Ammon's horn (tissue), 1 donor: ENCODE measurements at places on chromosomes 11 and 22.

DNA sequence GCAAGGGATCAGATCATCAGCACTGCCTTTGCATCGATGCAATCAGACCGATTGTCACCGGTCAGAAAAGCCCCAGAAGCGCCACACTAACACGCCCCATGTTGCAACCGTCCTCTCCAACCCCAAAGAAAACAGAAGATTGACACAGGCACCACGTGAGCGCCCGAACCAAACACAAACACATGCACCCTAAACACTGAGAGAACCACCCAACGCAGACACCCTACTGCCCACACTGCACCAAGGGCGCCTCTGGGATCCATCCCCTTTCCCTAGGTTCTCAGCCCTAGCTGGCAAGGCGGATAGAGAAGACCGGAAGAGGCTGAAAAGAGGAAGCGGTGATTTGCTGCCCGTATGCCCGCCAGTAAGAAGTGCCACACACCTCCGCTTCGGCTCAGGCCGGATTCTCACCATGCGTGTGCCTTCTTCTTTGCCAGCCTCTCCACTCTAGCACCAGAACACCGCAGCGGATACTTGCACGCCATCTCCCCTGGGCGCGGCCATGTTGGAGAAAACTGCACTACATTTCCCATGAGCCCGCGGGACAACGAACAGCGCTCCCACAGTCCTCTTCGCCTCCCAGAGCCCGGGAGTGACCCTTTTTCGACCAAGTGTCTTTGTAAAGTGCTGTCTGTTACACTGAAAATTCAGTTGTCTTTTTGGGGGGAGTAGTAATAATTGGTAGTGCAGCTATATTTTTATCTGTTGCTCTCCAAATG, at the start of gene ALKBH8:
ALKBH8 (minus strand) TSS at position 517 of the 719 bp plus-strand sequence. CDS start 4,842 bp downstream, outside the sequence.
- peak; percentile 86 for DNase-seq

- no peak for DNase-seq
Observed at GRCh38 chr11:112156956-112157766, 6.7 kb downstream of the IL18 start.

DNA sequence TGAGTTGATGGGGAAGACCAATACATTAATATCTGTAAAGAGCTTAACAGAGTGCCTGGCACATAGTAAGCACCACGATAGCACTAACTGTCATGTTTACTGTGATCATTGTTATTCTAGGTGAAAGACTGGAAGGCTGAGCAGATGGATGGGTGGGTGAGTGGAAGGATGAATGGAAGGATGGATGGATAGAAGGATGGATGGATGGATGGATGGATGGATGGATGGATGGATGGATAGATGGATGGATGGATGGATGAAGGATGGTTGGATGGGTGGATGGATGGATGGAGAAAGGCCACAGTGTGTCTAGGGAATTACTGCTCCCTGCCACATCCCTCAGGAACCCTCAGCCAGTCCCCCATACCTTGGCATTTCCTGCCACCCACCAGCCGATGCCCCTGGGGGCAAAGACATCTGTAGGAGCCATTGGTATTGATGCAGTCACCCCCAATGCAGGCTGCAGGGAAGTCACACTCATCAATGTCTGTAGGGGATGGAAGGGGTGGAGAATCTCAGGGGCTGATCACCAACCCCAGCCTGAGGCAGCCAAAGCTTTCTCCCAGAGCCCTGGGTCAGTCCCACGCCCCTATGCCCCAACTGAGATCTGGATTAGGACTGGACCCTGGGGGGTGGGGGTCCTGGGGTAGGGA, 15.3 kb downstream of the LTBP3 start:
- no peak for DNase-seq

GRCh38 chr22:35359380-35360065, 21.4 kb upstream of the HMOX1 start:
- DNase-seq = no peak

- no peak for DNase-seq
Observed at GRCh38 chr11:90635151-90635550, 412.3 kb upstream of the CHORDC1 start.

DNA sequence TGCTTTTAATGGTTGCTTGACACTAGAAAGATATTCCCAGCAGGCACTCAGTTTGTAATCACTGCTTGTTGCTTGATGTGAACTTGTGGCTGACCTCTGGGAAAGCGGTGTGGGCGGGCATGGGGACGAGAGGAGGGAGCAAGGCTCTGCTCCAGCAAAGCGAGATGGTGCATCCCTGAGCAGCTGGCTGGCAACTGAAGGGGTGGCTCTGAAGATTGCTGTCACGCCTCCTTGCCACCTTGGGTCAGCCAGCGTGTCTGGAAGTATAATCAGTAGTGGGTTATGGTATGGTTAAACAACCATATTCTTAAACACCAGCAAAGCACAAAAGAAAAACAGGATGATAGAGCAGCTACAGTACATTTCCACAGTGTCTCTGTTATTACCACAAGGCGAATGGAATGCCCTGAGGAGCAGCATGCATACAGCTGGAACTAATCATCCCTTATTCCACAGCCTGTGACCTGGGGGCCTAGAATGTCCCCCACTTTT, 124.5 kb downstream of the TRIM44 start:
- DNase-seq = no peak

- DNase-seq = no peak
Observed at GRCh38 chr11:30788849-30789248, 202.7 kb upstream of the MPPED2 start.

DNA sequence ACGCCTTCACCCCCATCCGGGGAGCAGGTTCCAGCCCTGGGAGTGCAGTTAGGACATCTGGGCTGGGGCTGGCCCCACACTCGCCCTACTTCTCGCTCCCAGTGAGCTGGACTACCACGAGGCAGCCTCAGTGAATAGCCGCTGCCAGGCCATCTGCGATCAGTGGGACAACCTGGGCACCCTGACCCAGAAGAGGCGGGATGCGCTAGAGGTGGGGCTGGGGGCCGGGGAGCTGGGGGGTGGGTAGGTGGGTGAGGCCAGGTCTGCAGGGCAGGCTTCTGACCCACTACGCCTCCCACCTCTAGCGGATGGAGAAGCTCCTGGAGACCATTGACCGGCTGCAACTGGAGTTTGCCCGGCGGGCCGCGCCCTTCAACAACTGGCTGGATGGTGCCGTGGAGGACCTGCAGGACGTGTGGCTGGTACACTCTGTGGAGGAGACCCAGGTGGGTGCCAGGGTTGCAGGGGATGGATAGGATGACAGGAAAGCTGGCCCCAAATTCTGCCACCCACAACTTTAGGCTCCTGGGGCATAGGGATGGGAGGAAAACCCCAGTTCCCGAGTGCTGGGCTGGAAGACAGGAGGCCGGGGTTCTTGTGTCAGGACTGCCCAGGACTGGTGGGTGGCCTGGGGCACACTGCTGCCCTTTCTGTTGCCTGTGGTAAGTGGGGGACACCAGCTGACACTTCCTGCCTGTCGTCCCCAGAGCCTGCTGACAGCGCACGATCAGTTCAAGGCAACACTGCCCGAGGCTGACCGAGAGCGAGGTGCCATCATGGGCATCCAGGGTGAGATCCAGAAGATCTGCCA, 8.3 kb downstream of the CTSF start:
- DNase-seq = no peak

DNA sequence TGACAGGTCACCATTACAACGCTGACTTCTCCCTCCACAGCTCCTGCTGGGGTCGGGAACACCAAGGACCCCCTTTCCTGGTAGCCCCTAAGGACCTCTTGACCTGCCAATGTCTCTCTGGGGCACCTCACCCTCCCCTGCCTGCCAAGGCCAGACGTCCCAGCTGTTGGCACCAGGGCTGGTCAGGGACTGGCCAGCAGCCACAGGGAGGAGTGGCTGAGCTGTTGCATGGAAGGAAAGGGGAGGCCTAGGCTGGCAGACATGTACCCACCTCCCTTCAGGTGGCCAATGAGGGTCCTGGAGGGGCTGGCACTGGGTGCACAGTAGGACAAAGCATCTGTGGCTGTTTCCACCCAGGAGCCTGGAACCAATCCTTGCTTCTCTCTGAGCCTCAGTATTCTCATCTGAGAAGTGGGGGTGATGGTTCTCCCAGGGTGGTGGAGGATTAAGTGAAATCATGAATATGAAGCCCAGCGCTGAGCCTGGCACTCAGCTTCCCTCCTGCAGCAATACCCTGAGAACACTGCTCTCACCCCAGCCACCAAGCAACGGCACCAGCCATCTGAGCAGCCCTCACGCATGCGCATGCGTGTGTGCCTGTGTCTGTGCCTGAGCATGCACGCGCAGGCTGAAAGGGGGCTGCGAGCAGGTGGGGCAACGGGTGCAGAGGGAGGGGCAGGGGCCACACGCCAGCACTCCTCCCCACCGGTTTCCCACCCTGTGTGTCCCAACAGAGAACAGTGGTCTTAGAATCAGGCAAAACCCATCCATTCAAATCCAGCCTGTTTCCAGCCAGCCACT, 5.9 kb downstream of the KCNJ4 start:
- peak; percentile 44 for DNase-seq

GRCh38 chr11:132142121-132142520, 771.7 kb downstream of the NTM start:
- DNase-seq = no peak

DNA sequence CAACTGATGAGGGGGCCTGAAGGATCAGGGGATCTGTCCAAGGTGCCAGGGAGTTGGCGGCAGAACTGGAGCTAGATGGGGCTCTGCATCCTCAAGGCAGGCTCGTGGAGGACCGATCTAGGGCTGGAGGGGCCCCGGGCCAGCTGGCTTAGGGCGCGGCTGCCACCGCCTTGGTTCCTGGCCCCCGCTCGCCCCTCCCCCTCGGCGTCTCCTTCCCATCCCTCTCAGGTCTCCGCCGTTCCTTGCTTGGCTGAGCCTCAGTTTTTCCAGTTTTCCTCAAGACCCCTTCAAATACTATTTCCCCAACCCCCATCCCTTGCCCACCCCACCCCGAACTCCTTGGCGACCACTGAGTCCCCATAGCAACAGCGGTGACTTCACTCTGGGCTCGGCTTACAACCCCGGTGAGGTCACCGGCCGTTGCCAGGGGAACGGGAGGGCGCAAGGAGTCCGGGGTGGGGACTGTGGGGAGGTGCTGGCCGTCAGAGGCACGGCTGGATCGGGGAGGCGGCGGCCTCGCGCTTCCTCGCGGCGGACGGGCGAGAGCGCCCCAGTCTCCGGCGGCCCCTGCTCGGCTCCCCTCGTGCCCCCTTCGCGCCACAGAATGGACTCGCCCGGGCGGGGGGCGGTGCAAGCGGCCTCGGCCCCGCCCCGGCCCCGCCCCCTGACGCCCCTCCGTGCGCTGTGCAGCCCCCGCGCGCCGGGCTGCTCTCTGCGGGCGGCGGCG, 7.5 kb downstream of the FREY1 start:
- peak; percentile 96 for DNase-seq

DNA sequence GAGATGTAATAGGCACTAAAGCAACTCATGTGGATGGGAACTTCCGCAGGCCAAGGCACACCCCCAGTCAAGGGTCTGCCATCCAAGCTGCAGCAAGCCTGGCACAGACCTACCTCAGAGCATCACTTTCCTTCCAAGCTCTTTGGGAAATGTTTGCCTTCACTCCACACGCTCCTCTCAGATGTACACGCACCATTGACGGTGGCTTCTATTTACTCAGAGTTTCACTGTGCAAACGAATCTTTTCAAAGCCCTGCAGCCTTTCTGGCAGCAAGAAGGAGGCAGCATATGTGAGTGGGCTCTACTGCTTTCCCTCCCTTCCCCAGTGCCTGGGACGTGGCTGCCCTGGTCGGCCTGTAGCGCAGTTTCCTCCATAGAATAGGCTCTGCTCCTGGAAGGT, 60.9 kb upstream of the USP47 start:
- no peak for DNase-seq

DNA sequence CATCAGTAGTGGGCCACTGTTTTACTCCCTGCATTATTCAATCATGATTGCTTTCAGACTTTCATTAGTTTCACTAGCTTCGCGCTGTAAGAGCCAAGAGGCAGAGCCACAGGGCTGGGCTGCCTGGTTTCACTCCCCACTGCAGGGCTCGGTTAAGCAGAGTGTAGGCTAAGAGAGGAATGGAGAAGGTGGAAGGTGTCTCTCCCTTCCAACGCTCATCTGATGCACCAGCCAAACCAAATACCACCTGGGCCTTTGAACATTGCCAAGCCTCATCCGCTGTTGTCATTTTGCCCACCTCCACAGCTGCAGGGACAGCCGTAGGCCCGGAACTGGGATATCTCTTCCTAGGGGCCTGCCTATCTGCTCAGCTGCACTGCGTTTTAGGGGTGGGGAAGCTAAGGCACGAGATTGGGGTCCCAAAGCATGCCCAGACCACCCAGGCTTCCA, 480 bp upstream of the SMARCB1 start:
- DNase-seq = no peak

- DNase-seq = peak; percentile 95
Observed at GRCh38 chr11:64204464-64204989, 2.0 kb upstream of the FERMT3 start.

- DNase-seq = no peak
Observed at GRCh38 chr11:313304-313786, 495 bp upstream of the IFITM1 start.

DNA sequence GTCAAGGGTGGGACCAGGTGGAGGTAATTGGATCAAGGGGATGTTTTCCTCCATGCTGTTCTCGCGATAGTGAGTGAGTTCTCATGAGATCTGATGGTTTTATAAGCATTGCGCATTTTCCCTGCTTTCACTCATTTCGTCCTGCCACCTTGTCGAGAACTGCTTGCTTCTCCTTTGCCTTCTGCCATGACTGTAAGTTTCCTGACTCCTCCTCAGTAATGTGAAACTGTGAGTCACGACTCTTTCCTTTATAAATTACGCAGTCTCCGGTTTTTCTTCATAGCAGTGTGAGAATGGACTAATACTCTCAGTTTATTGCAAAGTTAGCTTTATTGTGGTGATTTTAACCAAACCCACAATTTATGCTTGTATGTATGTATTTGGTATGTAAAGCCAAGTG, 878.5 kb upstream of the ANO3 start:
- no peak for DNase-seq

DNA sequence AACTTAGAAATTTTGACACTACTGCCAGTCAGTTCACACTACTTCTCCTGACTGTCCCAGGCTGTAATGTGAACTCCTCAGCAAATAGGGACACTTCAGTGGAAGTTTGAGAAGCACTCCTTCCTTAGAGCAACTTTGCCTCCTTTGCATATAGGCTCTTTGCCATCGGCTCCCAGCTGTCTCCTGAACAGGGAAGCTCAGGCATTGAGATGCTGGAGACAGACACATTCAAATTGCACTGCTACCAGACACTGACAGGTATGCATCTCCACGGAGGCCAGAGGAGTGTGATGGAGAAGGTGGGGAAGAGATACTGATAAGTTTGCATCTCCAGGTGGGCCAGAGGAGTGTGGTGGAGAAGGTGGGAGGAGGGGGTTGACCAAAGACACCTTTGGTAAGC, 1.4 kb downstream of the TRAPPC4 start:
- DNase-seq = no peak

GRCh38 chr11:85595285-85595884, 31.8 kb downstream of the DLG2 start:
- peak; percentile 58 for DNase-seq
